ENCODE measurements at places on chromosomes 4 and X.

DNA sequence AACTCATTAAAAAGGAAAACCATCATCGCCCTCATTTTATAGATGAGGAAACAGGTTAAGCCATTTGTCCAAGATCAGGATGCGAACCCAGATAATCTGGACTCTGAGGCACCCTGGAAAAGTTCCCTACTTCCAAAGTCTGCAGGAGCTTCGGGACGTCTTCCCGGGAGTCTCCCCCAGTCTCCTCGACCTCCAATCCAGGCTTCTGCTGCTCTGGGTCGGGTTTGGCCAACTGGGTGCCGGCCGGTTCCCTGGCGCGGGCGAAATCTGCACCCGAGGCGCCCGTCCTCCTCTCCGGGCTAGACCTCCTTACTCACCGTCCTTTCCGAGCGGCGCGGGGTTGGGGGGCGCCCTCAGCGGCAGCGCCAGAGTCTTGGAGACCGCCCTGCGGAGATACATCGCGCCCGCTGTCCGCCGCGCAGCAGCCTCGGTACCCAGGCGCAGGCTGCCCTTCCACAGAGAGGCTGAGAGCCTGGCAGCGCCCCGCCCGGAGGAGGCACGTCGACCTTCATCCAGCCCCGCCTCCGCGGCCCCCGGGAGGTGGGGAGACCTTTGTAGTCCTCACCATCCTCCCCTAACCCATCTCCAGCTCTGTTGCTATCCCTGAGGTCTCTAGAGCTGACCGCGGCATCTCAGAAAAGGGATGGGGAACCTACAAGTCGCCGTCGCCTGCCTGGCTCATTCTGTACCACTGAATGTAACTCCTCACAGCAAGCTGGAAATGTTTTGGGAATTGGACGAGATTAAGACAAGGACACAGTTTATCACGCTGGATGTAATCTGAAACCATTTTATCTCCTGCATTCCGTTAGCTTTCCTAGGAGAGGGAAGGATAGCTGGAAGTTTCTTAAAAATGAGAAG is at the start of gene MGARP:
MGARP (minus strand) TSS at position 466 of the 861 bp plus-strand sequence; CDS start at position 399, 67 bp downstream.
- DNase-seq = no peak

- no peak for DNase-seq
These were observed 35.8 kb upstream of the MMAA start for GRCh38 chr4:145583191-145584055.

DNA sequence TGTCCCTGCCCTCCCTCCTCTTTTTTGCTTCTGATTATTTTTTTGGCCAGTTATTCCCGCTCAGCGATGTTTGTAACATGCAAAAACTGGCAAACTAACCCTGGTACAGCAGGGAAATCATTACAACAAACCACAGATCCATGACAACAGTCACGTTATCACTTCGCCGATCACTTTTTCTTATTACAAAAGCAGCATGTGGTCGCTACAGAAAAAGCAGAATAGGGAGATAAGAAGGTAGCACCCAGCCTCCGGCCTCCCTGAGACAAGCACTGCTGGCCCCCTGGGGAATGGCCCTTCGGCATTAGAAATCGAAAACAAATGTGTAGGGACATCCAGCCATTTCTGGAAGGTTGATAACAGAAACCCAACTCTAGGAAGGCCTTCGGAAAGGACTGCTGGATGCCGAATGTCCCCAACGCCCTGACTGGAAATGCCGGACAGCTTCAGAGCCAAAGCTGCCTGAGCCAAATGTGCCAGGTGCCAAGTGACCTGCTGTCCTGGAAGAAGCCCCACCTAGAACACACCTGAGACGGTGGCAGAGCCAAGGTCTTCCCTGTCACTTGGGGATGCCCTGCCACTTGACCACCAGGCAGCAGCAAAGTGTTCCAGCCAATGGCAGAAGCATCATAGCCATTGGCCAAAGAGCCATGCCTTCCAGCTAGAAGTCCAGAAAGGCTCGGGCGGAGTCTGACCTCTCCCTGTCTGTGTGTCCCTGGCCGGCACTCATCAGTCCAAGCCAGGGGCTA is 2.9 kb downstream of the IDH3G start:
- no peak for DNase-seq

DNA sequence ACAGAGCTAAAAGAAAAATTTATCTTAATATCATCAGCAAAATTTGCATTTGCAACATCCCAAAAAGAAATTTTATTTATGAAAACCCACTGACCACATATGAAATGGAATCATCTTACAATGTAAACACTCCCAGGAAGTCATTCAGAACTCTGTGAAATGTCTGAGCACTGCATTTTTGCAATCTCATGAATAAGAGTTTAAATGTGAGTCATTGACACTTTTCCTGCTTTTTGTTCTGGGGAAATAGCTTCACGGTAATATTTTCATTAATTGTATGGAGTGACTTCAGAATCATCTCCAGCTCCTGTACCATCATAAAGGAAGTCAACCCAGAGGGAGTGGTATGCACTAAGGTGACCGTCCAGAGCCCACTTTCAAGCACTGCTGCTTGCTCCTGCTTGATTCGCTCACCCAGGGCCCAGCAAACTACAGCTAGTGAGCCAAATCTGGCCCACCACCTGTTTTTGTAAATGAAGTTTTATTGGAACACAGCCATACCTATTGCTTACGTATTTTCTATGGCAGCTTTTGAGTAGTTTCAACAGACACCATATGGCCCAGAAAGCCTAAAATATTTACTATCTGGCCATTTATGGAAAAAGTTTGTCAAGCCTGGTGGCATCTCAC is 17.2 kb downstream of the EDNRA start:
- DNase-seq = no peak

- DNase-seq = no peak
These were observed 179.1 kb upstream of the MAB21L2 start for GRCh38 chr4:150402871-150403272.

- DNase-seq = no peak
These were observed 68.0 kb downstream of the OPHN1 start for GRCh38 chrX:68365341-68365740.

GRCh38 chr4:181150191-181150590 is 1093.0 kb upstream of the TENM3 start:
- no peak for DNase-seq

- no peak for DNase-seq
These were observed 42.1 kb downstream of the VAMP7 start for GRCh38 chrX:155923200-155923599.

GRCh38 chrX:77493677-77494553 is 46.7 kb downstream of the FGF16 start:
- no peak for DNase-seq

- DNase-seq = no peak
These were observed 11.4 kb downstream of the EDNRA start for GRCh38 chr4:147492306-147492705.

DNA sequence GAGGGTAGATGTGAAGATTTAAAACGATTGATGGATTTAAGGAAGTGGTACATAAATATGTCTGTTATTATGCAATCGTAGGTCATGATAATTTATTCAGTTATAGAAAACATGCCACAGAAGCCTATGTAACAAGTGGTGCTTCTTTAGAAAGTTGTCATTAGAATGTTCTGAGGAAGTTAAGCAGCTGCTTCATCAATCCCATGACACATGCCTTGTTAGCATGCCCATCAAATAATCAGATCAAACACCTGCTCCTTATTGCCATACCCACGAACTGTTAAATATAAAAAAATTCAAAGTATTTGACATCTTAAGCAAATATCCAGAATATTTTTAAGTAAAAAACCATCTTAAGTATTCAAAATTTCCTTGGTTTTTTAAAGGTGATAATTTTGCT is 76.4 kb upstream of the MYOZ2 start:
- no peak for DNase-seq

DNA sequence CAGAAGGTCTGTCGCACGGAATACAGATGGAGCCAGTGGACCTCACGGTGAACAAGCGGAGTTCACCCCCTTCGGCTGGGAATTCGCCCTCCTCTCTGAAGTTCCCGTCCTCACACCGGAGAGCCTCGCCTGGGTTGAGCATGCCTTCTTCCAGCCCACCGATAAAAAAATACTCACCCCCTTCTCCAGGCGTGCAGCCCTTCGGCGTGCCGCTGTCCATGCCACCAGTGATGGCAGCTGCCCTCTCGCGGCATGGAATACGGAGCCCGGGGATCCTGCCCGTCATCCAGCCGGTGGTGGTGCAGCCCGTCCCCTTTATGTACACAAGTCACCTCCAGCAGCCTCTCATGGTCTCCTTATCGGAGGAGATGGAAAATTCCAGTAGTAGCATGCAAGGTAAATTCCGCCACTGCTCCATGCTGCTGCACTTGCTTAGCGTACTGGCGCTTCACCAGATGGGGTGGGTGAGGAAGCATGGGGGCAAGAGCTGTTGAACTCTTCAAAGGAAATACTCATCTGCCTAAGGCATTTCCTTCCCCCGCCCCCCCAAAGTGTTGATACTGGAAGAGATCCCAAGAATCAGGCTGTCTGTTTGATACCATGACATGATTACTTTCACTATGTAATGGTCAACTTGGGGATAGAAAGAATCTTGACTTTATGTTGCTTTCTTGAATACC is 24.8 kb downstream of the KLF3 start:
- no peak for DNase-seq

GRCh38 chr4:108933046-108933445 is 170.2 kb upstream of the ETNPPL start:
- no peak for DNase-seq

DNA sequence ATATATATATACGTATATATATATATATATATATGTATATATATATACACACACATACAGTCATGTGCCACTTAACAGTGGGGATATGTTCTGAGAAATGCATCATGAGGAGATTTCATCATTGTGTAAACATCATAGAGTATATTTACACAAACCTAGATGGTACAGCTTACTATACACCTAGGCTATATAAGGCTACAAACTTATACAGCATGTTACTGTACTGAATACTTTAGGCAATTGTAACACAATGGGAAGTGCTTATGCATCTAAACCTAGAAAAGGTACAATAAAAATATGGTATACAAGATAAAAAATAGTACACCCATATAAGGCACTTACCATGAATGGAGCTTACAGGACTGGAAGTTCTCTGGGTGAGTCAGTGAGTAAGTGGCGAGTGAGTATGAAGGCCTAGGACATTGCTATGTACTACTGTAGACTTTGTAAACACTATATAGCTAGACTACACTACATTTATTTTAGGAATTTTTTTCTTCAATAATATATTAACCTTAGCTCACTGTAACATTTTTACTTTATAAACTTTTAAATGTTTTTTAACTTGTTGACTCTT is 13.2 kb upstream of the CCSER1 start:
- DNase-seq = no peak

DNA sequence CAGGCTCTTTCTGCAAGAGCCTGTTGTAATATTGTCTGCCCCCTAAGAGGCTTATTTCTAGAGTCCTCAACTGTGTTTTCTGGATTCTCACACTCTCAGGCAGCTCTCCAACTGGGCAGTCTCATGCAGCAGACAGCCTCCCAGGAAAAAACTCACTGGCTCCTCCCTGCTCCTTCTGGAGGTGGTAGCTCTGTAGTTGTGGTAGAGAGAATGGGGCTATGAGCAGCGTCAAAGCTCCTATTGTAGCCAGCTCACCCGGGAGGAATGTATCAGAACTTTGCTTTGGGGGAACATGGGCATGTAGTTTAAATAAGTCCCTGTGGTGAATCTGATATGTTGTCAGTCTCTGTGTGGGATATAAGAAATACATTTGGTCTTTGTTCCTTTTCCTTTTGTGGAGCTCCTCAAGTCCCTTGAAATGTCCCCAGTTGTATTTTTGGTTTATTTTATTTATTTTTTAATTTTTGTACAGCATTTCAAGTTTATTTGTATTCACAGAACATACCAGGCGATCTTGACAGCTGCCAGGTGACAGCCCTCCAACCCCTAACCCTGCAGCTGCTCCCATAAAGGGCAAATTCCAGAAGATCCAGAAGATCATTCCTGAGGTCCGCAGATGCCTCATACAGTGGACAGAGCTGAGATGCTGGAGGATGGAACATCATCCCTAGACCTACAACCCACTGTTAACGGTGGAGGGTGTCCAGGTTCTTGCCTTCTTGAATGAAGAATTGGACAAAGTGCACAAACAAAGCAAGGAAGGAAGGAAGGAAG is 45.7 kb downstream of the TRIM61 start:
- DNase-seq = no peak

DNA sequence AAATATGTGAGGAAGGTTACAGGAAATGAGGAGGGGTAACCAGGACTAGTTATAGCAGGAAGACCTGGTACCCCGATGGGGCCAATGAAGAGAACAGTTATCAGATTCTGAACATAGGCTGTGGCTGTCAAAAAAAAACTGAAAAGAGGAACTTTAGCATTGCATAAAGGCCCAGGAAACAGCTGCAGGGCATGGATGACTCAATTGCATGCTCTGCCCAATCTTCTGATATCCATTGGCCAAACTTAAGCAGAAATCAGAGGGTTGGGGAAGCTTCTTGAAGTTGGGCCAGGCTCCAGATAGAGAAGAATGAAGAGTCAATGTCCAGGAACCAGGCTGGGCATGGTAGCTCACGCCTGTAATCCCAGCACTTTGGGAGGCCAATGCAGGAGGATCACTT is 1222.4 kb upstream of the PRKX start:
- no peak for DNase-seq

GRCh38 chrX:41686788-41687187 is 2.0 kb upstream of the GPR34 start:
- no peak for DNase-seq

- no peak for DNase-seq
These were observed 148.4 kb upstream of the FGF16 start for GRCh38 chrX:77298790-77299189.

GRCh38 chrX:14832586-14832985 is 40.3 kb downstream of the FANCB start:
- no peak for DNase-seq

DNA sequence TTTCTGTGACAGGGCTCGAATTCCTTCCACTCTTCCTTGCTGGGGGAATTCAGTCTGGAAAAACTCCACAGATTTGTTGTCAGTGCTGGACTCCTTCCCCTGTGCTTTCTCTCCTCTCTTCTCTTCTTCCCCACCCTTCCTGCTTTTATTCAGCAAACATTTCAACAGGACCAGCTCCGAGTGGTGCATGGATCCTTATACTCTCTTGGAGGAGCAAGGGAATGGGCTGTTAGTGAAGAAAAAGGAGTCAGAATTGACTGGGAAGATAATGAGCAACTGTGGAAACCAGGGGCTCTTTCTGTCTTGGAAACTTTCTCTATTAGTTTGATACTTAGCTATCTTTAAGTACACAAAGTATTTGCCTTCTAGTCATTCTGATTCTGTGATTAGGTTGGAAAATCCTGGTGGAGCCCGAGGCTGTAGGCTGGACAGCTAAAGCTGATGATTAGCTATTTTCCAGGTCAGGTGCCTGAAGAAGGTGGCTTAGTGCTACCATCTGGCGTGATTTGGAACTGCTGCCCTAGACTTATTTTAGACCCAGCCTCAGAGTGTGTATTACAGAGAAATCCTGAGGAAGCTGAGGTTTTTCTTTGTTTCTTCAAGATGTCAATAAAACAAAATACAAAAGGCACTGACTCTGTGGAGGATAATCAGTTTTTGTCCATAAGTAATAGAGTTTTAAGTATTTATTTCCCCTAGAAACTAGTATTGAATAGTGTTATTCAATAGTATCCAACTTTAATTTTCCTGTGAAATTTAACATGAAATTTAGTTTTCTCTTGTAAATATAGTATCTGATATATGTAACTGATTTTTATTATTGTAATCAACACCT is 38.4 kb downstream of the NAP1L5 start:
- DNase-seq = no peak

- no peak for DNase-seq
These were observed 105.8 kb downstream of the FAT4 start for GRCh38 chr4:125420526-125420925.

All from cortex of kidney (tissue), 1 donor.